Activated T-cell treated with anti-CD3 and anti-CD28 coated beads, Interleukin-2, amount 50 U/mL, for 72 hours (primary cell): ENCODE measurements at places on chromosomes 2 and 18. TPM values are rescaled to one million over a fixed set of nuclear protein-coding genes. Genes with fewer than 3 reads are reported as not detected.

DNA sequence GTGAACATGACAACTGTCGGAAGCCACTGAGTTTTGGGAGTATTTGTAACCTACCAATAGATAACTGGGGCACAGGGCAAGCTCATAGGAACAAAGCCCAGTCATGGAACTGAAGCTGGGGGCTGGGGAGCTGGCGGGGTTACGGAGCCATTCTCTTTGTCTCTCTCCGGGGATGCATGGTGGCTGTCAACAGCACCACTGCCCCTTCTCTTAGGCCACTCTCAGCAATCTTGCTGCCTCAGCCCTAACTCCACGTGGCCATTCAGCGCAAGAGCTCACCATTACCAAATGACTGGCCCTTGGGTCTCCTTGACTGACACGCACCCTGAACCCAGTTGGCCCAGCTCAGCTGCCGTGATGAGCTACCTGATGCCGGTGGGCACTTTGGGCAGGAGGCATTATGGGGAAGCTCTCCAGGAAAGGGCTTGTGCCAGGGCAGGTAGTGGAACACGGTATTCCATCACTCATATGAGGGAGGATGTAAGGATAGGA is 33.6 kb upstream of the ODC1 start:
- no peak for DNase-seq

DNA sequence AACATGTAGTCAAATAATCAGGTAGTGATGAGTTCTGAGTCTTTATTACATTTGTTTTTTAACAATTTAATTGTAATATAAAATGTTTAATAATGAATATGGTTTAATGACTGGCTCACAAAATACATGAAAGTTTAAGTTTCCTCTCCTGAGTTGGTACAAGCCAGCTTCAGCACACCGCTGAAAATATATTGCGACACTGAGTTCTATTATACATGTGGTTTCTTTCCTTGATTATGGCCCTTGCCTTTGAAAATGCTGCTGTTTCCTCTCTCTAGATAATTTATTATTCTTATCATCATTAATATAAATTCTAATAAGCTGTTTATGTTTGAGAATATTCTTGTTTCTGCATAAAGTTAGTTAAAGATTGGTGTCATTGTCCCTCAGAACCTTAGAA is 249.3 kb downstream of the PARD3B start:
- no peak for DNase-seq

DNA sequence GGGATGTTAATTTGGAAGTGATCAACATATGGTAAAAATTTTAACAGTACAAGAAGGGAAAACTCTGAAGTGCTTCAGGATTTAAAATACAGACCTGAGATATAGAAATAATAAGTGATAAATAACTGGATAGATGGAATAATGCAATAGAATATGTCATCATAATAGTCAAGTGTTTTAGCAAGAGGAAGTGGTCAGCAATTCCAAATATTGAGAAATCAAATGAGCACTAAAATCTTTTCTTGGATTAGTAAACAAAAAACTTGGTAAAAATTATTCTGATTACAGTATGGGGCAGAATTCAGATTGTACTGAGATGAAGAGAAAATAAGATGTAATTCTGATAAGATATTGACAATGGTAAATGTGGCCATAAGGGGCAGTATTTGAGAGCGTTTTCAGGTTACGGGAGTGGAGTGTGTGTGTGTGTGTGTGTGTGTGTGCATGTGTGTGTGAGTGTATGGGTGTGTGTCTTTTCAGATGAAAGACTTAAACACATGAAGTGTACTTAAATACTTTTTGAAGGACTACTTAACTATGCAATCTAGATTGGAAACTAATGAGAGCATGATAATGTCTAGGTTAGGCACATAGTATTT is 217.9 kb upstream of the ITGA4 start:
- no peak for DNase-seq

GRCh38 chr2:231502596-231502995 is 27.6 kb downstream of the NMUR1 start:
- no peak for DNase-seq

DNA sequence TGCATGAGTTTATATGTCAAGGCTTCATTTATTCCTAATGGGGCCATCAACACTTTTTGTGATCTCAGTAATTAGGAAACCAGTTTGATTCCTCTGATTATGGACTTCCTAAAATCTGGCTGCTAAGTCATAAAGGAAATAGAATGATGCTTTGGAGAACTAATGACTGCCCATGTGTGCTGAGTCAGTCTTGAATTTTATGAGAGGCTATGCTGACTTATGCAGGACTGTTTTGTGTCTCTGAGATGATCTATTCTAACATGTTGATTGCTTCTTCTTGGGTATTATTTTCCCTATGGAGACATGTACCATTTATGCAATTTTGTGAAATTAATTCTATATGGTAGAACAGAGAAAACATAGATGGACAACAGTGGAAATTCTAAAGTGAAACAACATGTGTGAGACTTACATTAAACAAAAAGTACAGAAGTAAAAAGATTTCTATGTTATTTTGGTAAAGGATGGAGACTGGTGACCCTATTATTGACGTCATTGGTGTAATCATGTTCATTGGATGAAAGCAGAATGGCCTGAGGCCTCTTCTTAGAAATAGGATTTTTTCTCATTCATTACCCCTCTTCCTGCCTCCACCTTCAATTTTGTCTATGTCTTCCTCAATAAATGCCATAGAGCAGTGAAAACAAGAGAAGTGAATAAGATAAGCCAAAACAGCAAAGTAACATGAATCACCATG is 1658.2 kb upstream of the PIK3C3 start:
- no peak for DNase-seq

DNA sequence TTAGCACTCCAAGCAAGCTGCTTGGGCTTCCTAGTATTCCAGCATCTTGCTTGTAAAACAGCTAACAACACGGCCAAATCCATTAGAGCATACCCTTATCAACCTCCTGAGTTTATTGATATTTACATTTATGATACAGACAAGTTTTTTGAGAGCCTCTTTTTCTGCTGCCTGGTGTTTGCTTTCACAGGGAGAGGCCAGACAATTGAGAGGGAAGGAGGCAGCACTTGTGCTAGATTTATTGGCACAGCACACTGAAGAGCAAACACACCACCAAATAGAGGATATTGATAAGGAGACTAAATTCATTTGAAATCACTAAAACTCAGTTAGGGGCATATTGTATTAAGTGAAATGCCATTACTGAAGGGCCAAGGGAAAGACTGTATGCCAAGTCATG is 1142.3 kb upstream of the FANCL start:
- no peak for DNase-seq

- no peak for DNase-seq
These were observed 15.2 kb downstream of the BCL2L11 start for GRCh38 chr2:111135910-111136297.

GRCh38 chr2:18703555-18703954 is 114.2 kb upstream of the NT5C1B start:
- DNase-seq = no peak

DNA sequence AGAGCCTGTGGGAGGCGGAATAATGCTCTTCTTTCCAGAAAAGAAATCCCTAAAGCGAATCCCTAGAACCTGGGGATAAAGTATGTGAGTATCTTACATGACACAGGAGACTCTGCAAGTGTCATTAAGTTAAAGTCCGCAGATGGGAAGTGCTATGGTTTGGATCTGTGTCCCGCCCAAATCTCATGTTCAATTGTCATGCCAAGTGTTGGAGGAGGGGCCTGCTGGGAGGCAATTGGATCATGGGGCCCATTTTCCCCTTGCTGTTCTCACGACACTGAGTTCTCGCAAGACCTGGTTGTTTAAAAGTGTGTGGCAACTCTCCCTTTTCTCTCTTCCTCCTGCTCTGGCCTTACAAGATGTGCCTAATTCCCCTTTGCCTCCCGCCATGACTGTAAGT is 207.8 kb downstream of the MYT1L start:
- DNase-seq = no peak

GRCh38 chr18:43482600-43482999 is 205.3 kb upstream of the SYT4 start:
- no peak for DNase-seq

- no peak for DNase-seq
These were observed 65.1 kb downstream of the MRPS9 start for GRCh38 chr2:105102963-105103421.

GRCh38 chr2:20422402-20423271 is 24.2 kb upstream of the RHOB start:
- DNase-seq = peak; percentile 18

- no peak for DNase-seq
These were observed 52.0 kb downstream of the HDAC4 start for GRCh38 chr2:239348563-239349452.

DNA sequence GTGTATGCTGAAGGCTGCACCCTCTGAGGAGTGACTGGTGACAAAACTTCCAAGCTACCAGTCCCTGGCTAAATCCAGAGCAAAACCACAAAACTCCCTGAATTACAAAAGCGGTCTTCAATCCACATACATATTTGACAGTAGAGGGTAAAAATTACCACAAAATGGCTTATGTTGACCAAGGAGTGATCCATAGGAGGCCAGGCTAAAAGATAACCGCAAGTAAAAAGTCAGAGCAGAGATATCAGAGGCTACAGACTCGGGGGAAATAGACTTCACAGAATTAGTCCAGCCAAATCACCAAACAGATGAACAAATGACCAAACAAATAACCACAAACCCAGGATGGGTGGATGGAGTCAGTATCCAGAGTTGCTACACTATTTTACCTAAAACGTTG is 19.4 kb downstream of the STARD6 start:
- DNase-seq = no peak

DNA sequence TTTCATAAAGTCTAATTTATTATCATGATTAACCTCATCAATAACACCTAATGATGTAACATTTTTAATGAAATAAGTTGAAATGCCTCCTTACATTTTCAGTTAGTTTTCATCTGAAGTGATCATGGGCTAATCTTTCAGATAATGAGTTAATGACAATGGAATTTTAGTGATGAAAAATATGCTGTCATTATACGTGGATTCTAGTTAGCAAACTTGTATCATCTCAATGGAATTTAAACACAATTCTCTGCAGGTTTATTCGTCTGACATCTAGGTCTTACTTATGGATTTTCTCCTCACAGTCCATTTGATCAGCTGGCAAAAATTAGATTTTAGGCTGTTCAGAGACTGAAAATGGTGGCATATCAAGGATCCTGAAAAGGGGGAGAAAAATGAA is 885.0 kb downstream of the SLC4A3 start:
- no peak for DNase-seq

DNA sequence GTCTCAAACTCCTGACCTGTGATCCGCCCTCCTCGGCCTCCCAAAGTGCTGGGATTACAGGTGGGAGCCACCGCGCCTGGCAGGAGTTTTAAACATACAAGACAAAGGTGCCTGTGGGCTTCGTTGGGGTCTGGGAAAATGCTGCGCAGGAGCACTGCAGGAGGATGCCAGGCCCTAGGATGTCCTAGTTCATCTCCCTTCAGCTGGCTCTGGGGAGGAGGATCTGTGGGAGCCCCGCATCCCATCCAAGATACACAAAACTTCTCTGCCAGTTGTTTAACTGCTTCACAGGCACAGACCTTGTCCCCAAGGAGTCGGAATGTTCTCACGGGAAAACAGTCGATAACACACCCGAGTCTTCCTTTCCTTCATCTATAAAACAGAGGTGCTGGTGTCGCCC is 89.1 kb downstream of the POLR1A start:
- DNase-seq = no peak

DNA sequence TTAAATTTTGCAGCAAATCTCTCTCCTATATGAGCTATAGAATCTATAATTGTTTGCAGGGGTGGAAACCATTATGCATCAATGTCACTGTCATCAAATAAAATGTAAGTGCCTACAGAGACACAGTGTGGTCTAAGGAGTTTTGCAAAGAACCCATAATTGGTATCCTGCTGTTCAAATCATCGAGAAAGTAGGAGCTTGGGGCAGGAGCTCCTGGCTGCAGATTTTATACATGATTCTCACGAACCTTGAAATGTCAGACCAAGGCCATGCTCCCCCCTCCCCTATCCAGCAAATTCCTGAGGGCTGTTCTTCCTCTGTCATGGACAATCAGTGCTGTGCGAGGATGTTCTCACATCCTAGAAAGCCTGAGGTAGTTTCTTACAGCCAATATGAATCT is 119.5 kb upstream of the CYRIA start:
- no peak for DNase-seq

DNA sequence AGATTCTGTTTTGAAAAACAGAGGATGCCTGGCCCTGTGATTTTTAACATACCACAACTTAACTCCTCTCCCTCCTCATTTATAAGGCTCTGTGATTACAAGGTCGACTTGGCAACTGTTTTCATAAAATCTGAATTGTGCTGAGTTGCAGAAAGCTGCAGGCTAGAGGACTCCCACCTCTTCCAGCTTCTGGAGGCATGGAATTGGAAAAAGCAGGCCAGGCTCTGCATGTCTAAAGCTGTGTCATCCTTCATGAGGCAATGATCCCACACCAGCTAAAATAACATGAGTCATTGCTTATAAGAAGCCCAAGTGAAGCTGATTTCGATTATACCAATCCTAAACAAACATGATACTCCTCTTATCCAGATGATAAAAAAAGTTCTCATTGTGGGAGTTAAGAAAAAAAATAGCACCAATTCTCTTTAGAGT is 11.7 kb downstream of the ARHGAP28 start:
- no peak for DNase-seq

DNA sequence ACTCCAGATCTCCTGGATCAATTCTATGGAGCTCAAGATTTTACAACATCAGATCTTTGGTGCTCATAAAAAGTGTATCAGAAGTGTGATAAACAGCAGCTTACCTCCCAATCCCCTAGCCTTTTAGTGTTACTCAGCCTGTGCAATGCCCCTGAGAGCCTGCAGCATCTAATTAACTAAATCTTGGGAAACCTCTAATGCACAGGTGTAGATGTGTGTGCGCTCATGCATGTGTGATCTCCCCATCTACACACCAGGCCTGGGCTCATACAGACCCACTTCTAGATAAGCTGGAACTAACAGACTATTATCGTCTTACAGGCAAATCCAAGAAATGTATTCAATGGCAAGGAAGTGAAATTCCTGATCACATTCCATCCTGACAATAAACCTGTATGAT is 7.5 kb downstream of the SUCLG1 start:
- DNase-seq = no peak

DNA sequence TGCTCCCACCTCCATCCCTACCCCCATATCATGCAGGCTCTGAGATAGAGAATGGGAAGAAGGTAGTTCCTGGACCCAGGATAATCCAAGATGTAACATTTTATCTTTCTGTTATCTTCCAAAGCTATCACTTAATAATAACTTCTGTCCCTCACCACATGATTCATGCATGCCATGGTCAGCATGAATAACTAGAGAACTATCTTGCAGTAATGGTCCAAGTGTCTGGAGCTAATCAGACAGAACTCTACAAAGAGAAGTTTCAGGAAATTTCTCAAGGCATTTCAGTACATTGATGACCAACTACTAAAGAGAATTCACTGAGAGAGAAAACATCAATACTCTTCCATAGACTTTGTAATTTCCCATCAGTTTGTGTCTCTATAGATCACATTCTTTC is 1469.7 kb upstream of the PIK3C3 start:
- no peak for DNase-seq

GRCh38 chr18:72122103-72122502 is 422.0 kb downstream of the CBLN2 start:
- DNase-seq = no peak

- no peak for DNase-seq
These were observed 198.9 kb downstream of the AGAP1 start for GRCh38 chr2:235692671-235693171.

Gene IL36B
- not detected for total RNA-seq

Gene C2orf72
- 0.84 TPM for total RNA-seq

Gene GAL3ST2
- 0.82 TPM for total RNA-seq

Gene IAH1
- 70.4 TPM for total RNA-seq

Gene TANC1
- total RNA-seq = 1.6 TPM

Gene RGPD3
- 0.25 TPM for total RNA-seq

Gene FLACC1
- 3.3 TPM for total RNA-seq

Gene NAT8
- not detected for total RNA-seq

Gene PLGLB1
- total RNA-seq = 5.7 TPM

Gene CACNB4
- 0.31 TPM for total RNA-seq
